ENCODE measurements at places on chromosomes 2 and 18.
A peak's percentile ranks its signal among the peaks of the same experiment; 100 is the strongest.

GRCh38 chr2:172806996-172807395 is 71.4 kb downstream of the RAPGEF4 start:
- no peak for DNase-seq

DNA sequence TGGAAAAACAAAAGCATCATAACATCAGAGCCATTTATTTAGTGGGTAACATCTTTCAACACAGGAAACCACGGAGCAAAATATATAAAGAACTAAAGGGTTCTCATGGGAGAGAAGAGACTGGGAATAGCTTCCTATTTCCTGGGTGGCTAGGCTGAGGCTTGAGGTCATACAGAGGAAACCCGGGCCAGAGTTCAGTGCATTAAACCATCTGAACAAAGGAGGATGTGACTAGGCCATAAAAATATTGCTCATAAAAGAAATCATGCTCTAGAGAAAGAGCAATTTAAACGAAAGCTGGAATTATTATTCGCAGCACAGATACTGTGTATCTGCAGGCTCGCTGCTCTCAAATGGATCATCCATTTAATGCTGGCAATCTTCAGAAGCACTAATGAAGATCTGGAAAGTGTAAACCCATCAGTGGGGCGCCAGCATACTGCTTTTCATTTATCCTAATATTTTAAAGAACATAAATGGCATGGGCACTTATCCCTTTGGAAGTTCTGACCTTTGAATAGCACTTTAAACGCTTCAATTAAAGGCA is 83.3 kb downstream of the GALNT14 start:
- no peak for DNase-seq

GRCh38 chr2:240615396-240615795 is 9.9 kb upstream of the GPR35 start:
- no peak for DNase-seq

DNA sequence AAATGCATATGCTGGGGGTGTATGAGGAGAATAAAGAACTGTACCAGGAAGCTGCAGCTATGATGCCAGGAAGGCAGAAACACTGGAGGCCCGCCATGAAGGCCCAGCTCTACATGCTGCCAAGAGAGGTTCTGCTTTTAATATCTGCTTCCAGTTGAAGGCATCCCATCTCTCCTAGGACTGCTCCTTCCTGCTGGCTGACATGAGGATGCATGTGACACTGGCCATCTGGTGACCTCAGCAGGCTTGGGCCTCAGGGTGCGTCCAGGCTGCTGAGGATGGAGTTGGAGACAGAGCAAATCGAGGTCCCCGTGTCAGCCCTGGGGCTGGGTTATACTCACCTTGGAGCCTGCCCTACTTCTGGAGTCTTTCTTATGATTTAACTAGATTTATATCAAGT is 49.0 kb downstream of the PSMG2 start:
- DNase-seq: no peak

DNA sequence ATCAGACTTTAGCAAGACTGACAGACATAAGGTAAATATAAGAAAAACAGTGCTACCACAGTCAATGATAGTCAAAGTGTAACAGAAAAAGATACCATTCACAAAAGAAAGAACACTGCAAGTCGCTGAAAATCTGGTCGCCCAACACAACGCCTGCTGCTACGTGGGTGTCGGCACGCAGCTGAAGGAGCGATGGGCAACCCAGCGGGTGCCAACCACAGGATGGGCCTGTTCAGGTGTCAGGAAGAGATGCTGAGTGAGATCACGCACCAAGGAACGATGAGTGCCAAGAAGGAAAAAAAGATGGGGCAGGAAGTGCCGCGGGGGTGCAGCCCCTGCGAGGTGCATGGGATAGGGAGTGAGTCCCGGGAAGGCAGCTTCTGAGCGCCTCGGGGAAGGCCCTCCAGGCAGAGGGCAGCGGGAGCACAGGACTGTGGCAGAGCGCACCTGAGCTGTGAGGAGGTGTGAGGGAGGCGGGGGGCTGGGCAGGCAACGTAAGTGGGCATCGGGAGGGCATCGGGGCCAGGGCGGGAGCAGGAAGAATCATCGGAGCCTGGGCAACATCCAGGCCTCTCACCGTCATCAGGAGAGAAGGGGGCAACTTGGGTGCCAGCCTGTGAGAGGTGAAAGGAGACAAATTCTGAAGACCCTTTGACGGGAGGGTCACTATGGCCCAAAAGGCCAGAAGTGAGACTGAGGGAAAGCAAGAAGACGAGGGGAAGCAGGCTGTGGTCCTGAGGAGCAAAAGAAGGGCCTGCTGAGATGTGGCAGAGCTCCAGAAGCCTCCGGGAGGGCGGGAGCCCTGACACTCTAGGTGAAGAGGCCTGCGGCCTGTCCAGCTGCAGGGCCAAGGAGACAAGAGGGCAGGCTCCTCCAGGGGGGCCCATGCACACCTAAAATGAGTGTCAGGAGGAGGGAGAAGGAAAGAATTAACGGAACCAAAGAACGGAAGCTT is 14.8 kb upstream of the MTERF4 start:
- DNase-seq: no peak

DNA sequence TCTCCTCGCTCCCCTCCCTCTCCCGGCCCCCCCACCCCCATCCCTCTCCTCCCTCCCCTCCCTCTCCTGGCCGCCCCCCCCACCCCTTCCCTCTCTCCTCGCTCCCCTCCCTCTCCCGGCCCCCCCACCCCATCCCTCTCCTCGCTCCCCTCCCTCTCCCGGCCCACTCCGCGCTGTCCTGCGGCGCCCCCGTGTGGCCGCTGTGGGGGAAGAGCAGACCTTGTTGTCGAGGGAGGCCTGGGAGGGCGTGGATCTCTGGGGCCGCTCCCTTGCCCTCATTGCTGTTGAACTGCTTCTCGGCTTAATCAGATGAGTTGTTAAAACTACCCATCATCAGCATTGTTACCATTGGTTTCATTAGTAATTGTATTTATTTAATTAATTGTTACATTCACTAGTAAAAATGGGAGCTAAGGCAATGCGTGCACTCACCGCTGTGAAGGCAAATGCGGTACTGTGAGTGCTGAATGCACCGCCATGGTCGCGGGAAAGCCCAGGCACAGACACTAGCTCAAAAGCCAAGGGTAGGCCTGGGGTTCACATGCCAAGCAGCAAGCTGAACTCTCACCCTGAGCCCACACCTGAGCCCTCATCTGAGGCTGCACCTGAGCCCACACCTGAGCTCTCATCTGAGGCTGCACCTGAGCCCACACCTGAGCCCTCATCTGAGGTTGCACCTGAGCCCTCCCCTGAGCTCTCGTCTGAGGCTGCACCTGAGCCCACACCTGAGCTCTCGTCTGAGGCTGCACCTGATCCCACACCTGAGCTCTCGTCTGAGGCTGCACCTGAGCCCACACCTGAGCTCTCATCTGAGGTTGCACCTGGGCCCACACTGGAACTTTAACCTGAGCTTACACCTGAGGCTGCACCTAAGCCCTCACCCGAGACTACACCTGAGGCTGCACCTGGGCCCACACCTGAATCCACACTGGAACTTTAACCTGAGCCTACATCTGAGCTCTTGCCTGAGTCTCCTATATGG is 8.8 kb downstream of the RTP5 start:
- peak; percentile 79 for DNase-seq

DNA sequence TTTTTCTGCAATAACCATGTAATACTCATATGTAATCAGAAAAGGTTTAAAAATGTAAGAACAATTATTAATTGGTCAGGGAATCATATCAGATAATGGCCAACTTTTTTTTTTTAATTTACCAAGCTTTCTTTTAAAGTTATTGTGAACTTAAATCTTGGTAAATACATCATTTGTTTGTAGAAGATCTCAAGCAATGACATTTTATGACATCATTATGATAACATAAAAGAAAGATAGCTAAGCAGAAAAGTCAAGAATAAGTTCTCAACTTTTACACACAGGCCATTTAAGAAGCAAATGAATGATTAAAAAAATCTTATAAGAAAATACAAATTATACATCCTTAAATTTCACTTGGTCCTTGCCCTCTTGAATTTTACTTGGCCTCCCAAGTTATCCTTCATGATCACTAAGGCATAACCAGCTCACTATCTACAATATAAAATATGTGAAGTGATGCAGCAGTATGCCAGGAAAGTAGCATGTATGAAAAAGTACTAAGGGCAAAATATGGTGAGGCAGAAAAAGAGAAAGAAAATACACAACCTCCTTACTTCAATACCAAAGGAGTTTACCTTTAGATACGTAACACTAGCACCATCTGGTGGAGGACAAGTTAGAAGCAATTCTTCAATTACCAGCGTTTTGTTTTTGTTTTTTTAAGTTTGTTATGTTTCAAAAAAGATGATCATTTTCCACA is 116.6 kb downstream of the SRBD1 start:
- DNase-seq: no peak
